ENCODE measurements at places on chromosomes 5 and 9.

DNA sequence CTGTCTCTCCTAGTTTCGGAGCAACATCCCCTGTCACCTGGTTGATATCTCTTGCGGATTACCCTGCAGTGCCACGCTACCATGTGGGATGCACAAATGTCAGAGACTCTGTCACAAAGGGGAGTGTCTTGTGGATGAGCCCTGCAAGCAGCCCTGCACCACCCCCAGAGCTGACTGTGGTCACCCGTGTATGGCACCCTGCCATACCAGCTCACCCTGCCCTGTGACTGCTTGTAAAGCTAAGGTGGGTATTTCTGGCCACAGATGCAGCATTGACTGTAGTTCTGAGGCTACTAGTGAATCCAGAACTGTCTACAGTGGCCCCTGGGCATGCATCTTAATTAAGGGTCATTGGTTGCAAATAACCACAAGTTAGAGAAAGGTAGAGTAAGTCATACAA lies 50.8 kb downstream of the AQP7 start:
- no peak for DNase-seq

DNA sequence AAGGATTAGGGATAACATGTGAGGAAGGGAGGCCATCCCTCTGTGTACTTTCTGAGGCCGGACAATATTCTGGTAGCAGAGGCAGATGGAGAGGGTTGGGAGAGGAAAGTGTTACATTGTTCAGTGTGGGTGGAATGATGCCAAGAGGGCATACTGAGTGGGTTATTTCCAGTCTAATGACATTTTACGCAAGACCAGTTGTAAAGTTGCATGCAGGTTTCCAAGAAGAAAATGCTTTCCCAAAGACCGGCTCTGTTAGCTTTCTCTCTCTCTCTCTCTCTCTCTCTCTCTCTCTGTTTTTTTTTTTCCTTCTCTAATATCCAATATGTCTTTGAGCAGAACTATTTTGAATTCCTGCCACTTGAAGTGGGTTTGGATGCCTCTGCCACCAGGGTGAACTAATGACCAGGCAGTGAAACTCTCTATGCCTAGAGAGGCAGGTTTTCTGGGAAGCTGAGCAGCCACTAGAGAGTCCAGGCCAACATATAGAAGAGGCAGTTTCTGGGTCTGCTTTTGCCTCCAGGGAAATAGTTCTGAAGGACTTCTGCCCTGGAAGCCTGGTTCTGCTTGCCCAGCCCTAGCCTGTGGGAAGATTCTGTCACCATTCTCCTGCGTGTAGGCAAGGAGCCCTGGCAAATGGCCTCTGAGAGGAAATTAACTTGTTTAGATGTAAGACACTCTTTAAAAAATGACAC lies 24.4 kb upstream of the ZNF366 start:
- DNase-seq, result no peak

DNA sequence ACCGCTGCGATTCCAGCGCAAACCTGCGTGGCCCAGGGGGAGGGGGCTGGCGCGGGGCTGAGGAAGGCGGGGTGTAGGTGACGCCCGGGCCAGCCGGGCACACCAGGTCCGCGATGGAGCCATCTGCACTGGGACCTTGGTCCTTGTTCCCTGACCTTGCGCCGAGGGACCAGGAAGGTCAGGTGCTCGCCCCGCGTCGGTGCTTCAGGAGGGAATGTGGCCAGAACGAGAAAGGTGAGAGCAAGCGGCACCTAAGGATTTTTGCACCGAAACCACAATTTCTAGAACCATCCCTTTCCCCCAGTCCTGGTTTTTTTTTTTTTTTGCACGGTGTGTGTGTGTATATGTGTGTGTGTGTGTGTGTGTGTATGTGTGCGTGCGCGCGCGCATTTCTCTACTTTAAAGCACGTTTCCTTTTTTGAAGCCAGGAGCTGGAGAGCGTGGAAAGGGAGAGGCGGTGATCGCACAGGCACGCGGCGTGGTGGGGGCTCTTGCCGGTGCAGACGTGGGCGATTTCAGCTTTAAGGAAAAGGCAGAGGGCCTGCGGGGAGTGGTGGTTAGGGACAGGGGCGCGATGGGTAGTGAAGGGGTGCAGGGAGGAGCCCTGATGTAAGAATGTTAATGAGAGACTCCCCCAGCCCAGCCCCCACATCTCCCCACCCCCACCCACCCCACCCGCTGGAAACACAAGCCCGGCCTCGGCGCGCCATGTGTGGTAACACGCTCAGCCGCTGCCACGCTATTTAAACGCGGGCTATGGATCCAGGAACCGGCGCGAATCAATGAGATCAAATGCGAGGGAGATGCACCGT lies at the start of gene NPR3:
TSS of gene NPR3 (plus strand) at position 772 of the 812 bp plus-strand sequence. CDS start 456 bp downstream, outside the sequence.
- DNase-seq, result no peak

GRCh38 chr5:168209244-168209995 lies 82.0 kb upstream of the WWC1 start:
- DNase-seq, result no peak

GRCh38 chr9:18437315-18438201 lies 36.4 kb upstream of the ADAMTSL1 start:
- DNase-seq, result no peak

DNA sequence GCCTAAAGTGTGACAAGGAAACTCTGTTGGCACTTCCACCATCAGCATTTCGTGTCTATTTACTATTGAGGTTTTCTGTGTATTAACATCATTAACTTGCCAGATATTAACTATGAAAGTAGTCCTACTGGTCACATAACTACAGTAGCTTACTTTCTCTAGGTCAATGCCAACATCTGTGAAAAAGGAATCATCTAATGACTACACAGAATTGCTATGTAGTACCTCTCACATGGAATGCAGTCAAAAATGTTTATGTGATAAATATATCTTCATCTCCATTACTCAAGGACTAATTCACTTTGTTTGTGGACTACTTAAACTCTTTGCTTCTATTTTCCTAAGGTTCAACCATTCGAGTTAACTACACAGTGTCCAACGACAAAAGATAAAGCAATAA lies 2.1 kb downstream of the SCAI start:
- no peak for DNase-seq
